8988T (cell line): ENCODE measurements at places on chromosomes 12 and 14.

- no peak for DNase-seq
Observed at GRCh38 chr12:3333991-3334391, 157.0 kb upstream of the PRMT8 start.

DNA sequence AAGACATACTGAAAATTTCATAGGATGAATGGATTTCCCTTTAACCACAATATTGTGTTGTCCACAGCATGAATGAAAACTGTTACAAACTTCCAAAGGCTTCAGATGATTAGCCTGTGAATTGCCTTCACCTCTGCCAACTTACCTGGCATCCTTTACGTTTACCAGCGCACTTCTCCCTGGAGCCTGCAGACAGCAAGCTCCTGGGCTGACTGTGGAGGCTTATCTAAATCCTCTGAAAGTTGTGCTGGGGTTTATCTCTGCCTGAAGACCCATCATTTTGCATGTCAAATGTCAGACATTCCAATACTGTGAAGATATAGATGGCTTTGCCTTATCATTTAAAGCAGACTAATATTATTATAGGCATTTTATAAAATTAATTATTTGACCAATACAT is 403.0 kb downstream of the SYT1 start:
- no peak for DNase-seq

DNA sequence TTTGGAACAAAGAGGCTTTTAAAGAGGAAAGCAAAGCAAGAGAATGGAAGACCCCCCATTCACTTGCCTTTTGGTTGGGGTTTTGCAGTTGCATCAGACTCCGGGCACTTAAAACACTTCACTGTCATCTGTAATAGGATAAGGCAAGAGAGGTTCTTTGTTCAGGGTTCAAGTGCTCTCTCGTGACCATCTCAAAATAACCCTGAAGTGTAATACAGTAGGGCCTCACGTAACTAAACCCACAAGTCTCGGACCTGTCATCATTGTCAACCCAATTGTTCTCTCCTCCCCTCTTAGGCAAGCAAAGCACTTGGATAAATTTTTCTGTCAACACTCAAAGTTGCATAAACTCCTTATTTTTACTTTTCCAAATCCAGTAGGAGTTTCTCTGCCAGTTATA is 26.9 kb upstream of the MYBPC1 start:
- DNase-seq = no peak

DNA sequence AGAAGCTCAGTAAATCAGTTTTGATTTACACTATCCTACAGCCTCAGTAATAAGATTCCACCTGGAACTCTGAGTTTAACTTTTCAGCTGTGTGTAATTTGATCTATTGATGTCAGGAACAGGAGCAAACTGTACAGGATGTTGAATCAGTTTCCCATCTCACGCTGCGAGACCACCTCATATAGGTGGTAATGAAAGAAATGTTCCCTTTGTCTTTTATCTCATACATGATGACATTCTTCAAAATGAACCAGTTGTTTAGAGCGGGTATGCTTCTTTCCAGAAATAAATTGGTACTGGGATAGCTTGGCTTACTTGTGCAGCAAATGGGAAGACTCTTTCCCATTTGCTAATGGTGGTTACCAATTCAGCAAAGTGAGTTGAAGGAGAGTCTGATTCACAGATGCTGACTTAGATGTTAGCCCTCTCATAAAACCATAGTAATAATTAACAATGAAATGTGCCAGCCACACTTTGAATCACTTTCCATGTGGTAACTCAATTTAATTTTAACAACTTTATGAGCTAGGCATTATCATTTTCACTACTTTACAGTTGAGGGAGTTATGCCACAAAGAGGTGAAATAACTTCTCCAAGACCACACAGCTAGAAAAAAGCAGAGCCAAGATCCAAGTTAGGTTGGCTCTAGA is 251.5 kb downstream of the PAWR start:
- no peak for DNase-seq

- no peak for DNase-seq
Observed at GRCh38 chr14:31902002-31902401, 175.1 kb upstream of the ARHGAP5 start.

DNA sequence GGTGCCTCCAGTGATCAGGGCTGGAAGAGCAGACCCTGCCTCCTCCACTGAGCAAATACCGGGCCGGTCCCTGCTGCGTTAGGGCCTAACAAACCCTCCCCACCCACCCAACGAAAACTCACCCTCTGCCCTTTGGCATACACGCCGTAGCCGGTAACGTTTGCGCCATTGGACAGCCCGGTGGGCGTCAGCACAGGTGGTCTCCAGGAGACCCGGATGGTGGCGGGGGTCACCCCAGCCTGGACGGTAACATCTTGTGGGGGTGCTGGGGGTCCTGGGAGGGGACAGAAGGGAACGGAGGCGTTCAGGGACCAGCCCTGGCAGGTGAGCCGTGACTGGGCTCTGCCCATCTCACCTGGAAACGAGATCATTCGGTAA is 100.5 kb downstream of the PIWIL1 start:
- no peak for DNase-seq

DNA sequence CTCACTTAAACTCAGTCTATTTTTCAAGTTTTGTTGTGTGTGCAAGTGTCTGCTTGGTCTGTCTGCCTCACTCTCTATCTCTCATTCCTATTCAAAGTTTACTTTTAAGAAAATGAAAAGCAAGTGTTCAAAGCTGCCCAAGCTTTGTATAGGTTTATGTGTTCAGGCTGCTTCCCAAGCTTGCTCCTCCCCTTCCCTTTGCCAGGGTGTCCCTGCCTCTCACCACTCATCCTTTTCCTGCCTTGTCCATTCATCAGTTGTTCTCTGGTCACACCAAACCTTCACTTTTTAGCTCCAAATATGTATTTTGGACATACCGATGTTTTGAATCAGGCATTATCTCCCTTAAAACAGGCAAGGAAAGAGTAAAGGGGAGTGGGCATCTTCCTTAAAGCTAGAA is 41.3 kb downstream of the STK38L start:
- DNase-seq = no peak

DNA sequence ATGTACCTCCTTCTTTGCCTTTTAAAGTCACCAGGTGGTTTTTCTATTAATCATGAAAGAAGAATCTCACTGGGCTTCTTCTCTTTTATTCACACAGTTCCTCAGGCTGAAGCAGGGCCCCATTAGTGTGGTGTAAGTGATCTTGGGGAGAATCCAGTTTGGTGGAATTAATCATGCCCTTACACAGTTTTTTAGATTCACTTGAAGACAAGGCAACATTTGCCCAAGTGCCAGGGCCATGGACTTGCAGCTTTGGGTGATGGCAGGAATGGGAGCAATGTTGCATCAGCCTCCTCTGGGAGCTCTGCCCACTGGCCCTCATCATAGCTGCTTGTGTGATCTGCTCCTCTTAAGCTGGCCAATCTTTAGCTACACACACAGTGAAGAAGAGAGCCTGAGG is 33.8 kb downstream of the KCNK10 start:
- DNase-seq = no peak

DNA sequence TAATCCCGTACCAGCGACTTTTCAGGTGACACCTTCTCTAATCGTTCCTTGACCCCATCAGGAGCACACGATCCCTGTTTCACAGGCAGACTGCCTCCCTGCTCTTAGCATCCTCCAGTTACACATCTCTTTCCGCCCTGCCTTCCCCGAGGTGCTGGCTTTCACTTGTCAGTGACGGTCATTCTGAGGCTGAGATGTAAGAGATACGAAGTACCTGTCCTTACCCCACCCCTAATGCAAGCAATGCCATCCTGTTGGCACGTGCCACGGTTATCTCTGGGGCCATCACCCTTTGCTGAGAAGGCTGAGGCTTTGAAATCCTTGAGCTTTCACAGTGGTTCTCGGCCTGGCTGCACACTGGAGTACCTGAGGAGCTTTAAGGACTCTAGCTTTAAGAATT is 24.4 kb downstream of the B4GALNT3 start:
- DNase-seq = no peak

GRCh38 chr12:6952121-6952862 is 1.1 kb downstream of the PTPN6 start:
- no peak for DNase-seq

DNA sequence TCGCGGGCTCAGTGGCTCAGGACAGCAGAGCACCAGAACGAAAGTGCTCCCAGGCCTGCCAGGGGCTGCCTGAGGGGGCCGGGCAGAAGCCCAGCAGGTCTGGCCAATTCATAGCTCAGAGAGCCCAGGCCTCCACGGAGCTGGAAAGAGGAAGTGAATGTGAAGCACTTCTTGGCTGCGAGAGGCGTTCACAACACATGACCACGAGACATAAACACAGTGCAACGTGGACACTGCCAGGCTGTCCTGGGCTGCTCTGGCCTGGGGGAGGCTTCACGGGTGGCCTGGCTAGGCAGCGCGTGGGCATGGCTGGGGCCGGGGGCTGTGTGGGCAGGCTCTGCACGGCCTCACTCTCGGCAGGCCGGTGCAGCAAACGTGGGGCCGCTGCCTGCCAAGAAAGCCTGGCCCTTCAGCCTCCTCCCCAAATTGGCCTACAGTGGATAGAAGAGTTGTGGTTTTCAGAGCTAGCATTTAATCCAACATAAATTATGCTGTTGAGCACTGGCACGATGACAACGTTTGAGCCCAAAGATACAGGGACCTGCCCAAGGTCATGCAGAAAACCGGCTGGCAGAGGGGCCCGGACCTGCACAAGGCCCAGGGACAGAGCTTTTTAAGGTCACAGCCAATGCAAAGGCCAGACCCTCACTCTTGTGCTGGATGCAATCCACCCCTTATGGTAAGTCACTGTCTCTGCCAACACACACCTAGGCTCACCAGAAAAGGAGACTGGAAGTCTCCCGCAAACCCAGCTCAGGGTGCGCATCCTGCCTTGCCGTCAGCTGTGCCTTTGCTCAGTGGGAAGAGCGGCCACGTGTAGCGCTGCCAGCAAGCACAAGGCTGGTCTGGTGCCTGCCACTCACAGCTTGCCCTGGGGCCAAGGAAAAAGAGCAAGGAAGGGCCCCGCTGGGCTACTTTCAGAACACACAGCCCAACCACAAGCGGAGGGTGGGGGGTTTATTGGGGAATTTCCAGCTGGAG is 8.6 kb downstream of the SLC25A29 start:
- DNase-seq = peak; percentile 14

DNA sequence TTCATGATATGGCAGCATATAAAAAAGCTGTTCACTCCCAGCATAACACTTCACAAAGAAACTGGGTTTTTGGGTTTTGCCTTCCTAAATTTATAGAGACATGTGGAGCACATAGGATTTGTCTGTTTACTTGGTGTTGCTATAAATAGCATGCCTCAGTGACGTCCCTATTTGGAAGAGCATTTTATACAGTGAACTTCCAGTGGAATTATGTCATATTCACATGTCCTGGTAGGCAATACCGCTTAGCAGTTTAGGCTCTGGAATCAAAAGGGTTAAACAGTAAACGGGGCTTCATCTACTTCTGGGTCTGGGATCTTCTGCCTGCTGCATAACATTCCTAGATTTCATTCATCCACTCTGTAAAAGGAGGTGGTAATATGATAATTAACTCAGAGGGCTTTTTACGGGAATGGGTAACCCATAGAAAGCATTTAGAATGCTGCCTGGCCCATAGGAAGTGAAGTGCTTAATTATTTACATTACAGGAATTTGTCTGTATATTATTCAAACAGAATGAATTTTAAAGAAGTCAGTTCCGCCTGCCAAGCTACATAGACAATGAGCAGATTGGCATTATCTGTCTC is 396.1 kb downstream of the TMTC2 start:
- no peak for DNase-seq

DNA sequence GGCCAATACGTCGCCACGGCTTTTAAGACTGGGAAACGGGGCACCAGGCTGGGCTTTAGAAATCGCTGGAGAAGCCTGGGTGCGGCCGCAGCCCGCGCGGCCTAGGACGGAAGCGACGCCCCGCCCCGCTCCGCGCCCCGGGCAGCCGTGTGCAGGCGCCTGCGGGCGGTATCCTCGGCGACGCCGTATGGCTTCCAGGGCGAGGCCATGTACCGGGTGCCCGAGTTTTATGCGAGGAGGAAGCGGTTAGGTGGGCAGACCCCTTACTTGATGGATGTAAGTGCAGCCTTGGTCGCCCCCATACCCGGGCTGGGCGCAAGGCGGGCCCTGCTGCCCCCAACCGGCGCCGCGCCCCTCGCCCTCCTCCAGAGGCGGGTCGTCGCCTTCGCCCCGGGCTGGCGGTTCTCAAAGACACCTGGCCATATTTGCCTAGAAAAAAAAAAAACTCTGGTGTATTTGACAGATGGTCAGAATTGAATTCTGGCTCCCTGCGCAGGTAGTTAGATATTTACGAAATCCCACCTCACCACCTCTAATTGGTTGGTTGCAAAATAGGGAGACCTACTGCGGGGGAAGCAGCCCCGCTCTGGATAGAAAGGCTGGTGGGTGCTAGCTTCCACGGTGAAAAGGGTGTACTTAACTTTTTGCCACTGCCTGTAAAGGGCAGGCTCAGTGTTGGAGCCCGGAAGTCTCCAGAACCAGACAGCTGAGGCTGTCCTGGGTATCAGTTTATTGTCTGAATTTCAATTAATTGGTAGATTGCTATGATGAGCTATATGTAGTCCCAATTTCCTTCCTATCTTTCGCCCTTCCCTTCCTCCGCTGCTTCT is at the start of gene PPP1R36:
Gene PPP1R36, plus strand, starts transcription at position 171 of the 830 bp plus-strand sequence. Its CDS starts 37 bp downstream, at position 208.
- DNase-seq = peak; percentile 55

DNA sequence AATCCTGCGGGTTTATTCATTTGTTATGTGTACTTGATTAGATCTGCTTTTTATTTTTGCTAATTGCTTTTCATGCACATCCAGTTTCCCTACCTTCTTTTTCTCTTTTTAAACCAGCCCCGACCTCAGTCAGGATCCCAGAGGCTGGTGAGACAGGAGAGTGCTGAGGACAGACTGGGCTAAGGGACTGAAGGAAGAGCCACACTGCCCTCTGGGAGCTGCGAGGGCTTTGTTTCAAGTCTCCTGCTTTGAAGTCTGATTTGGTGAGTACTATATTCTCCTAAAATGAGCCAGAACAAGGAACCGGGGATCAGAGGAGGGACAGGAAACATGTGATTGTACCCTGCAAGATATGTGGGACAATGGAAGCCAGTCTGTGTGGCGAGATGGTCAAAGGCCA is 23.9 kb downstream of the PRICKLE1 start:
- DNase-seq = no peak

DNA sequence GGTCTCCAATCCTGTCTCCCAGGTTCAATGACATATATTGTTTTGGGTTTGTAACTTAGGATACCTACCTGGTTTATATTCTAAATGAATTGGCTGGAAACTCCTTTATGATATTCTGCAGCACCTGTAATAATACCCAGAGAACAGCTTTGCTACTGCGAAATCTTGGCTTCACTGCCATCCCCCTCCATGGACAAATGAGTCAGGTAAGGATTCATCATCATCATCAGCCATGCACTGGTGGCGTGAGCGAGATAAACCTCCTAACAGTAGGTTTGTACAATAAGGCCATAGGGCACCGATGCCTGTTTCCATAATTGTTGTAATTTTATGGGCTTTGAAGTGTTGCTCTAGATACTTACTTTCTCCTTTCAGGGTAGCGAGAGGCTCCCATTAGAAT is 10.7 kb downstream of the DDX47 start:
- no peak for DNase-seq

GRCh38 chr14:99508896-99509629 is 27.9 kb downstream of the CCNK start:
- DNase-seq = peak; percentile 22
